ENCODE measurements at places on chromosomes 7 and 10.

- no peak for DNase-seq
Observed at GRCh38 chr10:102613785-102614184, 30.5 kb upstream of the TRIM8 start.

DNA sequence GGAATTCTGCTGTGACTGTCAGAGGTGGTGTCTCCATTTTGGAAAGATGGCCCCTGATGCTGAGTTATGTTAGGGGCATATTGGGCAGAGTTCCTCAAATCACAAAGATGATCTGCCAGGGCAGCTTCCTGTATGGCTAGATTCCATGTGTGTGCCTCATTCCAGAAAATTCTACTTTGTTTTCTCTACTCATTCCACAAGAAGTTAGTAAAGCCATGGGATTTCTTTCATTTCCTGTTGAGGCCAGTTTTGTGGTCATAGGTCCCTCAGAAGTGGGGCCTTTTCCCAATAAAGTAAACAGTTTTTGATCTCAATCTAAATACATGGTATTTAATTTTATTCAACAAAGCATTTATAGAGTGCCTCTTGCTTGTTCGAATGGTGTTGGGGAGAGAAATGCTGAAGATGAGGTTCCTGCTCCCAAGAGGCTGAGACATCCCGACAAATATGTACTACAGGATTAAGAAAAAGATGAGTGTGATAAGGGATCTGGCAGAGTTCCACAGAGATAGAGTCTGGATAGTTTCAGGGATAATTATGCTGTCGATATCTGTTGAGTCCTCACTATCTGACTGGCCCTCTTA lies 33.0 kb downstream of the MINDY4 start:
- DNase-seq = no peak

- no peak for DNase-seq
Observed at GRCh38 chr10:116278846-116279245, 5.8 kb upstream of the GFRA1 start.

DNA sequence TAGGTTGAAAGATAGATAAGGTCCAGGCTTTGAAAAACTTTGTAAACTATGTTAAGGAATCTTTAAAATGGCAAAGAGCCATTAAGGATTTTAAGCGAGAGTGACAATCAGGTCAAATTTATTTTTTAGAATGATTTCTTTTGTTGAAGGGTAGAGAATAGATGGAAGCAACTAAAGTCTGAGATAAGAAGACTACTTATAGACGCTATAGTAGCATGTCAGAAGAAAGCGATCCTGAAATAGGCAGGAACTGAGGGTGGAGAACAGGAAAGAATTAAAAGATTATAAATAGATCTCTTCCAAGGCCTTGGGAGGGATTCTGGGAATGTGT lies 13.0 kb upstream of the TSPAN13 start:
- DNase-seq = no peak

- peak; percentile 26 for DNase-seq
Observed at GRCh38 chr10:6543431-6544005, 36.6 kb downstream of the PRKCQ start.
